ENCODE measurements at places on chromosomes 13 and 19. TPM values are rescaled to one million over a fixed set of nuclear protein-coding genes. Genes with fewer than 3 reads are reported as not detected.
A peak's percentile ranks its signal among the peaks of the same experiment; 100 is the strongest.

The FGF14 gene
- 0.24 TPM for total RNA-seq

GRCh38 chr19:8515317-8515716, 1.4 kb upstream of the ZNF414 start:
- no peaks in the 10 kb centered on the region for H3K4me1 ChIP-seq
- H3K36me3 ChIP-seq: peaks cover 18% of the 10 kb centered on the region
- H3K27me3 ChIP-seq: peaks cover 26% of the 10 kb centered on the region
- no peak overlapping the region for H3K27ac ChIP-seq
- peak overlapping the region; percentile 97 for H3K4me3 ChIP-seq

The CACNG6 gene
- total RNA-seq: 144 TPM

The PTGIR gene
- total RNA-seq: not detected

The CYP2A6 gene
- not detected for total RNA-seq

DNA sequence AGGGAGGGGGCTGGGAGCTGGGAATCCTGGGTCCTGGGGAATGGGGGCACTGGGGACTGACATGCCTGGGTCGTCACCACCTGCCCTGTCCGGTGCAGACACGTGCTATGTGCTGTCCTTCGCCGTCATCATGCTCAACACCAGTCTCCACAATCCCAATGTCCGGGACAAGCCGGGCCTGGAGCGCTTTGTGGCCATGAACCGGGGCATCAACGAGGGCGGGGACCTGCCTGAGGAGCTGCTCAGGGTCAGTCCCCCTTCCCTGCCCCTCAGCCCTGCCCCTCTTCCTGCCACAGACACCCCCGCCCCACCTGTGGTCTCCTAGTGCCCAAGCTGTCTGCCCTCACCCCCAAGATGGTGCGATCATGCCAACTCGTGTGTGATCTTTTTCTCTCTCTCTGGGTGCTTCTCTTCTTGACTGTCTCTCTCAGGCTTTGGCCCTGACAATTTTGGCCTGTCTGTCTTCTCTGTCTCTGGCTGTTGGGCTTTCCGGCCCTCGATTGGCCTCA, 5.0 kb downstream of the CYTH2 start:
- peaks cover 76% of the 10 kb centered on the region for H3K36me3 ChIP-seq
- DNase-seq: no peak
- H3K4me1 ChIP-seq: peaks cover 11% of the 10 kb centered on the region
- H3K27ac ChIP-seq: no peak overlapping the region
